ENCODE measurements at places on chromosomes 13 and 19.

DNA sequence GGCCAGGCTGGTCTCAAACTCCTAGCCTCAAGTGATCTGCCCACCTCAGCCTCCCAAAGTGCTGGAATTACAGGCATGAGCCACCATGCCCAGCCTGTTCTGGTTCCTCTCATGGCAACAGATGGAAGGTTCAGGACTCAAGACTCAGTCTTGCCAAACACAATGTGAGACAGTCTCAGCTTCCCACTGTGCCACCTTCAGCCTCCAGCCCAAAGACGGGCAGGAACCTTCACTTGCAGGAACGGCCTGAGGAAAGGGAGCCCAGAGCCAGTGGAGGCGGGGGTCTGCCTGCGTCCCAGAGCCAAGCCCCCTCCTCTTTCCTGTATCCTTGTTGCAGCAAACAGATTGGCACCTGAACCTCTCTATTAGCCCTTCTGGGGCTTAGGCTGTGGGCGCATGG, 2.9 kb upstream of the CHST8 start:
- no peak for DNase-seq

GRCh38 chr19:35693422-35693821, 10.9 kb upstream of the ZBTB32 start:
- DNase-seq = no peak

DNA sequence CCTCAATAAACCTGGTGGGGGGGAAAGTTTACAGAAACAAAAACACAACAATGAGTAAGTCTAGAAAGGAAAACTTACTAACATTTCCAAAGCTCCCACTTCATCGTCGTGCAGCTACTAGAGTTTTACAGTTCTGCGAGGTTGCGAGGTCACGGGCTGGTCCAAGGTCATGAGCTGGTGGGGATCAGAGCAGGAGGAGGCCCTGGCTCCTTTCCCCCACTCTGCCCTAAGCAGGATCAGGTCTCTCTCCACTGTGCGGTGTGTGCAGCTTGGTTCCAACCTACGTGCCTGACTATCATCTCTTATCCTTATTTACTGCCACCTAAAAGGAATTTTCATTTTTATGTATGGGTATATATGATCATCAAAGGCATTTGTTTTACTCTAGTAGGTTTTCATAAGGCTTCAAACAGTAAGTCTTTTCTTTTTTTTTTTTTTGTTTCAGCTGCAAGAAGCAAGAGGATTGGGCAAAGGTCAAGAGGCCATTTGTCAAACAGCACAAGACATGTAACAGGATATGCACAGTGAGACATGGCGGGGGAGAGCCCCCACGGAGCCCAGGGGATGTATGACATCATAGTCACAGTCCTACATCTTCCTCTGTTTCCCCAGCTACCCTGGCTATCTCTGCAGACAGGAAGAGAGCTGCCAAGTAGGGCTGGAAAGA, 76.6 kb upstream of the POMP start:
- DNase-seq = peak; percentile 2

DNA sequence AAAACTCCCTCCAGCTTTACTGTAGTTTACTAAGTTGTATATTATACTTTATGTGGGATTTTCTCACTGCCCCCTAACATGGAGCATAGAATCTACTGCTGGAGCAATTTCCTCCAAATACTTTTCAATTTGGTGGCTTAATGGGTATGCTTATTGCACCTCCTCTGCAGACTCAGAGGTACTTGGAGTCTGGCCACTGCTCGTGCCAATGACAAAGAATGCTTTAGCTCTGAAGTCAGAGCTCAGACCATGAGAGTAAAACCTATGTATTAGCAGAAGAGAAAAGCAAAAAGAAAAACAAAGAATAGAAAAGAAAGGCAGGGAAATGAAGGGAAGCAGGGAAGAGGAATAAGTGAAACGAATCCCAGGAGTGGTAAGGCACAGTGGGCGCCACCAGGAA, 71.9 kb downstream of the SUCLA2 start:
- no peak for DNase-seq

GRCh38 chr13:78228211-78228610, 309.6 kb upstream of the EDNRB start:
- no peak for DNase-seq

GRCh38 chr13:41345914-41346589, 35.0 kb downstream of the NAA16 start:
- DNase-seq = no peak

DNA sequence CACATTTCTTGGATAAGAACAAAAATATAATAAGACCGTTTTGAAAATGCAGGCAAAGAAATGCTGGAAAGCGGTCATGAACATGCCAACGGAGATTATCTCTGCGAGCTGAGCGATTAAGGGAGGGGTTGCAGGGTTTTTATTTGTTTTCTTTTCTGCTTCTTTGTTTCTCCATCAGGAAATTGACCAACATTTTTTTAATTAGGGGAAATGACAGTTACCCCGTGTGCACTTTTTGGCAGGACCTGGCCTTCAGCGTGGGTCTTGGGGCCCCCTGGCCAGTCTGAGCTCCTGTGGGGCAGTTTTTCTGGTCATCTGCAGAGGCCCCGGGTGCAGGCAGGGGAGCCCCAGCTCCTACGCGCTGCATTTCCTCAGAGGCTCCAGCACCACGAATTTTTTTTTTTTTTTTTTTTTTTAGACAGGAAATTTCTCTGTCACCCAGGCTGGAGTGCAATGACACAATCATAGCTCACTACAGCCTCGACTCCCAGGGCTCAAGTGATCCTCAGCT, 31.3 kb upstream of the HOMER3 start:
- no peak for DNase-seq

GRCh38 chr13:75299913-75300862, 181.8 kb downstream of the TBC1D4 start:
- DNase-seq = no peak

DNA sequence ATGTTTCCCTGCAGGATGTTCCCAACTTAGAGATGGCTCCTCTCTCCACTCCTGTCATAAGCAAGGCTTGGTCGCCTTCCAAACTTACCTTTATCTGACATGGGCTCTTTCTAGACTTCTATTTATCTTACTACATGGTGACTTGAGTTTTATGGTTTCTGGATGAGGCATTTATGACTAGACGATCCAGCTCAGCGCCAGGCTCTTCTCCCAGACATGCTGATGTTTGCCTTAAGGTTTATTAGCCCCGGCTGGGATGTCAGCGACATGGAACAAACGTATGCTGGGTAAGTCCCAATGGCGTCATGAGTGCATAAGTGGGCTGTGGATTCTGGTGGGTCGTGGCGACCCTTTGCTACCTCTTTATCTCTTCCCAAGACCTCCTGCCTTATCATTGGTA, 39.8 kb upstream of the SLC15A1 start:
- DNase-seq = no peak

DNA sequence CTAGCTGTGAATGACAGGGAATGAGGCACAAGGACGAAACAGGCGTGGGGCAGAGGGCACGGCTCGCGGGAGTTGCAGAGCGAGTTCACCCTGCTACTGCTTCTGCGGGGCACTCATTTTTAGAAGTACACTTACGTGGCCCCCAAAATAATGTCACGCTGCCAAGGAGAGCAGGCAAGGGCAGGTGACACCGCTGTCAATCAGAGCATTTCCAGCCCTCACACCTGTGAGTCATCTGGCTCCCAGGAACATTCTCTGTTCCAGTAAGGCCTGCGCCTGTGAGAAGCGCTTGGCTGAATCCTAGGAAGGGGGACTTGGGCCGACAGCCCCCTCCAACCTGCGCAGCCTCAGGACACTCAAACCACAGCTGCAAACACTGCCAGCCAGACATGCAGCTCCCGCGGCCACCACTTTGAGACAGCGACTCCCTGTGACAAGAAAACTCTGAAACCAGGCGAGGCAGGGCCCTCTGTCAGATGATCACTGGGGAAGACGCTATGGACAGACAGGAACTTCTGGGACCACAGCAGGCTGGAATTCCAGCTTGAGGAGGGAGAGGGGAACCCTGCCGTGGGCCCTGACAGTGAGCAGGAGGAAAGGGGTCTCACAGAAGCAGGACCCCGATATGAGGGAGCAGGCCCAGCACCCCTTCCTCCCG, 12.7 kb downstream of the DOT1L start:
- no peak for DNase-seq

DNA sequence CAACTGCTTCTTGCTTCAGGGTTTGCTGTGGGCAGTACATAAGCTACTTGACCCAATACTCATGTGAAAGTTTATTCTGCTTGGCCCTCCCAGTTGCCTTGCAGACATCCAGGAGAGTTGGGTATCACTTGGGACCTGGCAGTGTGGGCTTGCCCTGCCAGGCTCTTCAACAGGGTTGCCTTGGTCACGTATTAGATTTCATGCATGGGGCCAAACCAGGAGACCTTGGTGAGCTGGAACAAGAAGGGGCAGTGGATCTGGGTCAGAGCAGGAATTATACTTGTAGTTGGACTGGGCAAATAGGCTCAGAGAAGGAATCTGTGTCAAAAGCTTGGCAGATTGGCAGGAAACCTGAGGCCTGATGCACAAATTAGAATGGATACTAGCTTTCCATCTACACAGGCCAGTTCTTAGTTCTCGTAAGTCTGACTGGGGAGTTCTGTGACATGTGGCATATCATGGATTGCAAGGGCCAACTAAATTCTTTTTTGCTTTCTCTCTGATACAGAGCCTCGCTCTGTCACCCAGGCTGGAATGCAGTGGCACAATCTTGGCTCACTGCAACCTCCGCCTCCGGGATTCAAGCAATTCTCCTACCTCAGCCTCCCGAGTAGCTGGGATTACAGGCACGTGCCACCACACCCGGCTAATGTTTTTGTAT, 192.6 kb upstream of the SERP2 start:
- no peak for DNase-seq

All from stimulated activated CD4-positive, alpha-beta T cell treated with anti-CD3 and anti-CD28 coated beads, Interleukin-12 subunit alpha, Interleukin-12 subunit beta, amount 100 ng/mL, for 48 hours (primary cell).